MCF 10A (cell line): ENCODE measurements at places on chromosomes 1 and 21.
A peak's percentile ranks its signal among the peaks of the same experiment; 100 is the strongest.

DNA sequence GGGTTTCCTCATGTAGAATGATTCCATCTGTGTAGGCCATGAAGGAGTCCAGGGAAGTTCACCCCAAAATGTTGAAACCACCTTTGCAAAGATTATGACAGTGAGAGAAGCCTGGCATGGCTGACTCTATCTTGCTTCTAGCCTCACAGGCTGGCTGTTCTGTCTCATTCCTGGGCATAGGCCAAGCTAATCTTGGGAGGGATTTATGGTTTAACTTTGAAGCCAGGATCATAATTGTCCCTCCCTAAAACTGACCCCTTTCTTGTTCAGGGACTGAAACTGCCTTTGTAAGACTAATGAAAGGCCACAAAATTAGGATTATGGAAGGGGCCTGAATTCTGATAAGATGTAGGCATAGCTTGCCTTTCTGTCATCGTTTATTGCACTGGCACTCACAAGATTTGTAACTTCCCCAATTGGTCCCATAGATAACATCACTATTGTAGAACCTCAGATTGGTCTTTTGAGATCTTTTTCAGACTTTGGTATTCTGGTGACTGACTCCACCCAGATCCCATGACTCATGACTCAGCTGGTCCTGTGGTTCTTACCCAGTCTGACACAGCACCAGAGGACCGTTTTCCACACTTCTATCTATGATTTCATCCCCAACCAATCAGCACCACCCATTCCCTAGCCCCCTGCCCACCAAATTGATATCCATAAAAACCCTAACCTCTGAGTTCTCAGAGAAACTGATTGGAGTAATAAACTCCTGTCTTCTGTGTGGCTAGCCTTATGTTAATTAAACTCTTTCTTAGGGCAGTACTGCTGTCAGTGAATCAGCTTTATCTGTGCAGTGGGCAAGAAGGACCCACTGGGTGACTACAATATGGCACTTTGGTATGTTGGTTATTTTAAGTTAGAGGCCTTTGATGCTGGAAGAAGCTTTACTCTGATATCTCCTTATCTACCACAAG is 13.6 kb upstream of the LAMTOR5 start:
- peaks cover 6% of the 10 kb centered on the region for H3K36me3 ChIP-seq
- H3K27ac ChIP-seq: peak overlapping the region; percentile 63
- H3K27me3 ChIP-seq: no peaks in the 10 kb centered on the region
- no peak overlapping the region for H3K4me3 ChIP-seq

DNA sequence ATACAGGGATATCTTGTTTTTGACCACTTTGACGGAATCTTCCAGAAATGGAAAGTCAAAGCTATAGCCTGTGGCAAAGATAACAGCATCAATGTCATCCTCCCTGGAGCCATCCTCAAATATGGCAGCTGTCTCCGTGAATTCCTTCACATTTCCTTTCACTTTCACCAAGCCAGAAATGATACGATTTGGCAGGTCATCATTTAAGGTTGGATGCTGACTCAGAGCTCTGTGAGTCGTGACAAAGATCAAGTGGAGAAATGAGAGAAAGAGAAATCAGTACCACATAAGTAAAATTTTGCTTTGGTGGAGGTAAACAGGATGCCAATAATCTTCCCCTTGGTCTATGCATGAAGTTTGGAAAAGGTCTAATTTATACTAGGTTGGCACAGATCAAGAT is 23.9 kb downstream of the FMO5 start:
- DNase-seq: peak; percentile 15
- H3K36me3 ChIP-seq: no peaks in the 10 kb centered on the region
- H3K4me3 ChIP-seq: no peak overlapping the region
- H3K4me1 ChIP-seq: peaks cover 6% of the 10 kb centered on the region
- no peak overlapping the region for H3K27ac ChIP-seq
- no peaks in the 10 kb centered on the region for H3K27me3 ChIP-seq

- peaks cover 20% of the 10 kb centered on the region for H3K4me1 ChIP-seq
- DNase-seq: no peak
- H3K27ac ChIP-seq: no peak overlapping the region
- no peaks in the 10 kb centered on the region for H3K36me3 ChIP-seq
Measured at GRCh38 chr1:224054012-224054411, 59.9 kb upstream of the FBXO28 start.

DNA sequence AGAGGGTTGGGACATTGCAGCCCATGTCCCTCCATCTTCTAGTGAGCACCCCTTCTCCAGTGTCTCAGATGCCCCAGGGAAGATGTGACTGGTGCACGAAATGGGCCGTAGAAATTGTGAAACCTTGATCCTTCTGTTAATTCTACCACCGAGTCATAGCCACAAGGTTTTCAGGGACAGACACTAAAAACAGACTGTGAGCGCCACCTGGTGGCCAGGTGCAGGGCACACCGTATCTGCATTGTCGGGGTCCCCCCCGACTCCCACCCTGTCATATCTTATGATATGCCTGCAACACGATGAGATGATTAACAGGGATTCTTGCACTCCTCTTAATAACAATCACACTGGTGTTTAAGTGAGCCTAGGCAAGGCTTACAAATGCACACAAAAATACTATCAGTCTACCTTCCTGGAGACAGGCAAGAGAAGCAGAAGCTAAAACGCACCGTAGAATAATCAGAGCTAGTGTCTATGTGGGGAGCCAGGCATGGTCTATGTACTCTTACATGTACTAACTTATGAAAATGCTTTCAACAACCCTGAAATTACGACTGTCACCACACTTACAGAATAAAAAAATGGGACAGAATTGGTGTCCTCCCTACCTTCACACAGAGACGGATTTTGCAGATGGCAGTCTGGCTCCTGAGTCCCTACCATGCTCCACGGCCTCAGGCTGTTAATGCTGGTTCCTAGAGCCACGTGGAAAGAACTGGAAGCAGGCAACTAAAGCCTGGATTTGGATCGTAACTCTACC is 57.9 kb downstream of the FHAD1 start:
- DNase-seq: peak; percentile 69
- H3K4me3 ChIP-seq: no peak overlapping the region
- no peaks in the 10 kb centered on the region for H3K4me1 ChIP-seq
